ENCODE measurements at places on chromosomes 1 and 21.

DNA sequence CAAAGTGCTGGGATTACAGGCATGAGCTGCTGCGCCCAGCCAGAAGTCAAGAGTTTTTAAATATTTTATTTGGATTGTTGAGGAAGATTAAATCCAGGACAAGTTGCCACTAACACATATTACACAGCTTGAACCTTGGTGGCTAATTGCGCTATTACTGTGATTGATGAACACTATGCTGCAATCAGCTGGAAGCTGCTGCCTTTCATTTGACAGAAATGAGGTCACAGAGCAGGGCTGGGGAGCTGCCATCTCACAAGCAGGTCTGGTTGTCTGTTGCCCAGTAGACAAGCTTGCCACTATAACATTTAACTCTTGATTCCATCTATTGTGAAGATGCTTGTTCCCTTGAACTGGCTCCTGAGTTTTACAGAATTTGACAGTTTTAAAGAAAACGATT, 37.4 kb upstream of the NRDC start:
- no peak for DNase-seq

GRCh38 chr21:42039470-42039901, 29.3 kb upstream of the ZBTB21 start:
- no peak for DNase-seq

GRCh38 chr21:31151156-31152045, 113.1 kb upstream of the KRTAP19-8 start:
- DNase-seq: no peak

GRCh38 chr1:33719771-33720670, 143.9 kb upstream of the HMGB4 start:
- no peak for DNase-seq

GRCh38 chr1:22854688-22855565, 117.7 kb downstream of the LACTBL1 start:
- DNase-seq: no peak

- no peak for DNase-seq
These were observed 37.3 kb downstream of the MFSD2A start for GRCh38 chr1:39992234-39992633.

- no peak for DNase-seq
These were observed 212.1 kb downstream of the PBX1 start for GRCh38 chr1:164771041-164771618.

GRCh38 chr1:32142446-32143301, 34.8 kb downstream of the KPNA6 start:
- DNase-seq: no peak

DNA sequence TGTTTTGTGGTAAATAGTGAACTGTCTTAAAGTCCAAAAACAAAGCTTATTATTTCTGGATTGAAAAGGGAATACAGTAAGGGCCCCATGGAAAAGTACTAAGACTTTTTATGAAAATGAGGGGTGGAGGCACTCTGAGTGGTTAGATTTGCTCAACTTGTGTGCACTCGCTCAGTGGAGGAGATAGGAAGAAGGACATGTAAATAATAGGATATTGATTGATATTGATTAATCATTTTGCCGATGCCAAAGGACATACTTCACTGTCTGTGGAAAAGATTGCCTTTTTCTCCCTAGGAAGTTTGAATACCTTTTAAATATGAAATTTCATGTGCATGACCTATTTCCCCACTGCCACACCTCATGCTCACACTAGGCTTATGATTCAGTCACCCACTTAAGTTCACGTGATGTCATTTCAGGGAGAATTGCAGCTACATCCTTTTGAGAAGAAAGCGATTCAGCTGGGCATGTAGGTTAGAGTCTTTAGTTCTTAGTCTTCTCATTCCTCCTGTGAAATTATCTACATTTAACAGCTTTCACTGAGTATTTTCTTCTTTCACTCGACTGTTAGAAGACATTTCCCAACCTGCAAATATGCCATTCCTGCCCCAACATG, 5.0 kb downstream of the MTR start:
- no peak for DNase-seq

DNA sequence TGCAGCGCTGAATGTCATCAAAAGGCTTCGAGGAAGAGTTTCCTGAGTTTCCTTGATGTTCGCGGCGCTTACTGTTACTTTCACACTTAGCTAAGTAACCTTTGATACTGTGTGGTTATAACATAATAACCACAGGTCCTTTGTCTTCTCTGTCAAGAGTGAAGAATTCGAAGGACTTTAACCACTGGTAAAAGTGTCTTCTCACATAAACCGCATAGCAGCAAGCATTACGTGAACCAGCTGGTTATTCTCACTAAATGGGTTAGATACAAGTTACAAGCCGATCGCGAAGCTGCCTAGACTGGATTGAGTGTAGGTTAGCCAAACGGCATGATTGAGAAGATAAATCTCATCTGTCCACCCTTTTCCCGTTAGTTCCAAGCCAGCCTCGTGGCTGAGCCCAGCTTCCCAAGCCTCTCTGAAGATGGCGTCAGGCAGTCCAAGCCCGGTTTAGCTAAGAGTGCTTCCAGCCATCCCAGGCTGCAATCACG, 18.3 kb upstream of the IFNGR2 start:
- DNase-seq: no peak

DNA sequence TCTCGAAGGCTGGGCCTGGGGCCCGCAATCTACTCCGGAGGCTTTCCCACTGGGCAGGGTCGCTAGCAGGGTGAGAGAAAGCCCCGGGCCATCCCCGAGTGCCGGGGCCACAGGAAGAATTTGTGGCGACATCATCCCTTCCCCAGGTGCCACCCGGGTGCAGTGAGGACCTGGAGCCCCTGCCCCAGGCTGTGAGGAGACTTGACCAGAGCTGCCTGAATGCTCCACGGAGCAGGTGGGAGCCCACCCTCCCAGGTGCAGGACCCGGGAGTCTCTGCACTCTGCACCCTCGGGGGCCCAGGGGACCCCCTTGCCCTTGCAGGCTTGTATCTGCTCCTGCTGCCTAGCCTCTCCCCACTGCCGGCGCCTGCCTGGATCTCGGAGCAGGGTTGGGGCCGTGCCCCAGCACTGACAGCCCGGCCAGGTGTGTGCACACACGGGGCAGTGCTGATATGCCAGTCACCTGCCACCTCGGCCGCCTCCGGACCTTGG, 67.5 kb upstream of the RGS7 start:
- no peak for DNase-seq

DNA sequence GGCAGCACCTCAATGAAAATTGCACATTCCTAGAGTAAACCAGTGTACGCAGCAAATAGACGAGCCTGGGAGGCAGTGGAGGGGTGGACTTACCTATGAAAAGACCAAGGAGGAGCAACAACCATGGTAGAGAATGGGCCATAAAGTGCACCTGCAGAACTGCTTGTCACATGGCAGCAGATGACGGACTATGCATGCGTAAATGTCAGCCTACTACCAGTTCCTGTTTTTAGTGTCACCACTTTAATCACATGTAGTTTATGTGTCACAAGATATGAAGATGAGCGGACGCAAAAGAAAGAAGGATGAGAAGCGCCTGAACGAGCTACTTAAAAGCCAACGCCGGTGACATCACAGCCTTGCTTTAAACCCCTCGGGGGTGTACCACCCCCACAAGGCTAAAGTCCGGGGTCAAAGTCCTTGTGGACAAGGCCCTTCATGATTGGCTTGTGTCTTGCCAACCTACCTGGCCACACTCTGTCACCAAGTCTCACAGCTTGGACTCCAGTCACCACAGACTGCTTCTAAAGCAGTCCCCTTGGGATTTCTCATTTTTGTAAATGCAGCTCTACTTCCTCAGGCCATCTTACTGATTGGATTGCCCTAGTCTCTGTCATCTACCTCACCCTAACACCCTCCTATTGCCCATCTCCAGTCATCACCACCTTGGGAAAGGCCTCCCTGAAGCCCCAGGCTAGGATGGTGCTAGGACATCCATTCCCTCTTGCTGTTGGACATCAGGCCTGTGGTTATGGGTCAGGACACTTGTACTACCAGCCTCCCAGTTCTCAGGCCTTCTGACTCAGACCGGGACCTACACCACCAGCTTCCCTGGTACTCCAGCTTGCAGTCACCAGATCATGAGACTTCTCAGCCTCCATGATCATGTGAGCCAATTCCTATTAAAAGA, 6.0 kb upstream of the LY9 start:
- no peak for DNase-seq

GRCh38 chr1:147837129-147837963, 65.2 kb upstream of the GJA8 start:
- DNase-seq: no peak

GRCh38 chr1:30366911-30367310, 356.5 kb downstream of the MATN1 start:
- no peak for DNase-seq

- DNase-seq: no peak
These were observed 12.3 kb upstream of the SEMA4A start for GRCh38 chr1:156140879-156141707.
